NCI-H187 treated with DMSO at 0.1 percent for 48 hours (cell line): ENCODE measurements at places on chromosomes 11 and 22.

DNA sequence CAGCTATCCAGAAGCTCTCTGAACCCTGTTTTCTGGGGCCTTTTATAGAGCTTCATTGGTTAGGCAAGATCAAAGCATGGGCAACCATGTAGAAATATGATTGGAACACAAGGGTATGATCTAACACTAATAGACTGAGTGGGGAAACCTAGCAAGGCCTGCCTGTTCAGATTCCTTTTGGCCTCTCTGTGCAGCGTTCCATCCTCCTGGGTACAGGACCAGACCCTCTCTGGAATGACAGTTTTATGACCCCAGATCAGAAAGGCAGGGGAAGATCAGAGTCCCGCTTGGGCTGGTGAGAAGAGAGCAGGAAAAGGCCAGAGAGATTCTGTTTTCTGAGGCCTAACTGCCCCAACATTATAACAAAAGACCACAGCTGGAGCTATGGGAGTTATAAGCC lies 36.7 kb upstream of the VWA5A start:
- no peak for DNase-seq

- no peak for DNase-seq
Measured at GRCh38 chr22:43008921-43009320, 6.0 kb downstream of the PACSIN2 start.

DNA sequence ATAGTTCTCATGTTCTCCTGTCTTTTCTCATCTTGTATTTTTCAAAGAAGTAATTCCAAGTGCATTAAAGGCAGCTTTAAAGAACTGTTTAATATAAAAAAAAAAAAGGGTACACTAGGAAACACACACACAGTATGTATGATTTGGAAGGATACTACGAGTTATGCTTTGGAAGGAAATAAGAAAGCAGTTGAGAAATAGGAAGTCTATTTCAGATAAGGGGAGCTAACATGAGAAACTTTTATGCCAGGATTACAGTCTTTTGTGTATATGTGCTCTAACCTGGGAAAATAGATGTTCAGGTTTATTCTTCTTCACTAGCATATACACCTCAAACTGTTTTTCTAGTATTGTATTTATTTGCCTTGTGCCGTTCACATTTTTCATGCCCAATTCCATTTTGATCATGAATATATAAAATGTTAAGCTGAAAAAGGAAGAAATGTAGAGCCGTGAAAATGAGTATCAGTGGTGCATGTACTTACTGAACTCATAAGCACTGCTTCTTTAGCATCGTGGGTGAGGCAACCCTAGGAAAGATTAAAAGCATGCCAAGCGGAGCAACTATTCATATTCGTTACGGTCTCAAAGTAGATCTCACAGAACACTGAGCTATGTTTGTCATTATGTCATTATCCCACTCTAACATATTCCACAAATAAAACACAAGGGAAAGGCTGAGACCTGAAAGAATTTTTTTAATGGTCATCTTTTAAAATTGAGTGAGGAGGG lies 59.6 kb downstream of the GUCY1A2 start:
- no peak for DNase-seq

DNA sequence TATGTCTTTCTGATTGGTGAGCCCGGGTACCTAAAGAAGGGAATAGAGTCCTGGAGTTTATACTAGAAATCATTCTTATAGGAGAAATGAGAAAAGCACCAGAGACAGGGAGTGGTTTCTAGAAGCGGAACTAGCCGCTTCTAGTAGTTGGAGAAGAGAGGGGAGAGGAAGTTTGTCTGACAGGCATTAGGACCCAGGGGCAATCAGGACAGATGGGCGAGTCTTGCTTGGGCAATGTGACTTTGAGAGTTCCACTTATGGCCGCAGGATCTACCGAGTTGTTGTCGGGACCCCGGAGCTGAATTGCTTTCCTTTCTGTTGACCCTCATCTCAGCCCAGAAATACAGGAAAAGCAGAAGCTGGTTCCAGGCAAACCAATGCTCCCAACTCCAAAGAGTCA lies 596.8 kb upstream of the CNTN5 start:
- no peak for DNase-seq

DNA sequence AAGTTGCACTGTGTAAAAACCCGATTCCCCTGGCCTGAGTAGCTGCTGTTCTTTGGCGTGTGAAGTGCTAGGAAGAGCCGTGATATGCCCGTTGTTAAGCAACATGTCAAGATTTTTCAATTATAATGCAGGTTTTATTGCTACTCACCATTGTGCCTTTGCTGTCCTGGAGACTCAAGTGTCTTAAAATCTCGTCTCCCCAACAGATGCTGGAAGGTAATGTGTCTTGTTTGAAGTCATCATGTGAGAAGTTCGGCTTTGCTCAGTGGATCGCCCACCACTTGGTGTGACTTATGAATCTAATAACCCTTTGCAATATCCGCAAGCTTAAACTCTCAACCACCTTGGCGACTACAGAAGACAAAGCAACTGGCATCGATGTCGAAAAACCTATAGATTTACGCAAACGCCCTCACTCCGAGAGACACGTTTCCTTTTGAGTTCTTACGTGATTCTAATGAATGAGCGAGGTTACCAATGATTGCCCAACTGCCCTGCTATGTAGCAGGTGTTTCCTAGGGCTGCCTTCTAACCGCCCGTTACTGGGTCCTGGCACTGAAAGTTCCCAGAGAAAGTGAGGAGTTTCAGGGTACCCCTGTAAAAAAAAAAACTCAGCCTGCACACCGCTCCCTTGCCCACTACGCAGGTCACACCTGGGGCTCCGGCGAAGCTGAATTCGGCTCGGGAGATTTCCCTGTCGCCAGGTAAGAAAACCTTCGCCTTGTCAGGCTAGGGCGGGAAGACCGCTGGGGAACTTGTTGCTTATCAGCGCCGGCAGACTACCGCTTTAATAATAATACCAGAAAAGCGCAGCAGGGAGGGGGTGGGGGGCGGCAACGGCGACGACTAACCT lies 21.2 kb upstream of the BDNF start:
- DNase-seq: no peak

GRCh38 chr11:114129142-114129541 lies 69.6 kb downstream of the ZBTB16 start:
- no peak for DNase-seq

GRCh38 chr22:35629406-35630216 lies 12.5 kb upstream of the MB start:
- DNase-seq: no peak

DNA sequence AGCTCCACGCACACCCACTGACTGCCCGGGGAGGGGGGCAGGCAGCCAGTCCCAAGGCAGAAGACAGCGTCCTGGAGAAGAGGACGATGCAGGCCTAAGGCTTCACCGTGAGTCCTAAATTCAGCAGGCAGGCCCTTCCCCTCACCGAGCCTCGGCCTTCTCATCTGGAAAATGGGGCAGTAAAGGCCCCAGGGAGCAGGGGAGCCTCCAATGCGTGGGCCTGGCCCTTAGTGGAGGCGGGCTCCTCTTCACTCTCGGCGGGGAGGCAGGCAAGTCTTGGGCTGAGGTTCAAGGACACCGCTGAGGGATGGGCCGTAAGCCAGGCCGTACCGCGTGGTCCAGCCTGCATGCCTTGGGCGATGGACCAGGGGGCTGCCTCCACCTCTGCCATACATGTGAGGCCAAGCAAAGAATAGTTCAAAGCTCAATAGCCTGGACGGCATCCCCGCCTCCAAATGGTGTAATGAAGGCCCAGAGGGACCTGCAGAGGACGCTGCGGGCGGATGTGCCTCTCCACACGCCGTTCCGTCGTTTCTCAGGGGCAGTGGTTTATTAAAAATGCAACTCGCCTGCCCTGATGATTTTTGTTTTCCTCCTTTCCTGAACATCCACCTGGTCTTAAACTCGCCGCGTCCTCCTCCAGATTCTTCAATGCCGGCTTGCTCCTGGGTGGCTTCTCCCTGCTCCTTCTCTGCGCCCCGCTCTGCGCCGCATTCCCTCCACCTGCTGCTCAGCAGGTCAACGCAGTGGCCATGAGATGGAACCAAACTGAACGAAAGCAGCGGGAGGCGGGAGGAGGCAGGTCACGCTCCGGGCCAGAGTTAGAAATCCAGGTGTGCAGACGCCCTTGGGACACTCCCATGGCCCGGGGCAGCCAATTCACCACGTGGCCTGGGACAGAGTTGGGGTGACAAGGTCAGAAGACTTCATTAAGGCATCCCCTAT lies 627.8 kb downstream of the TBC1D22A start:
- DNase-seq: no peak

DNA sequence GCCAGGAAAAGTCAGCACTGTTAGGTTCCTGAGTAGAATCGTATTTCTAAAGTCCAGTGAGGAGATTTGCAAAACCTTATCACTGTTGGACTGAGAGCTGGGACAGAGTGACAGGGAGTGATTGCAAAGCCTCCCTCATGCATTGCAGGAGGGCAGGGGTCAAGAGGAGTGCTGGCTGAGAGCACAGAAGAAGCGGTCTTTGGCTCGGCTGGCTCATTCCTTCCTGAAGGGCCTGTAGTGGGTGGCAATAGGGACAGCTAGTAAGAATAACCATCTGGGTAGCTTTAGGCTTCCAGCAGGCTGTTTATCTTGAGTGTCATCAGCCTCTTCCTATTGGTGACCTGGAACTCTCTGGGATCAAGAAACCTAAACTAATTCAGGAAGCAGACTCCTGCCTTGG lies 53.4 kb downstream of the CD44 start:
- DNase-seq: no peak

GRCh38 chr11:47021965-47022364 lies 85.4 kb downstream of the CSTPP1 start:
- DNase-seq: no peak

DNA sequence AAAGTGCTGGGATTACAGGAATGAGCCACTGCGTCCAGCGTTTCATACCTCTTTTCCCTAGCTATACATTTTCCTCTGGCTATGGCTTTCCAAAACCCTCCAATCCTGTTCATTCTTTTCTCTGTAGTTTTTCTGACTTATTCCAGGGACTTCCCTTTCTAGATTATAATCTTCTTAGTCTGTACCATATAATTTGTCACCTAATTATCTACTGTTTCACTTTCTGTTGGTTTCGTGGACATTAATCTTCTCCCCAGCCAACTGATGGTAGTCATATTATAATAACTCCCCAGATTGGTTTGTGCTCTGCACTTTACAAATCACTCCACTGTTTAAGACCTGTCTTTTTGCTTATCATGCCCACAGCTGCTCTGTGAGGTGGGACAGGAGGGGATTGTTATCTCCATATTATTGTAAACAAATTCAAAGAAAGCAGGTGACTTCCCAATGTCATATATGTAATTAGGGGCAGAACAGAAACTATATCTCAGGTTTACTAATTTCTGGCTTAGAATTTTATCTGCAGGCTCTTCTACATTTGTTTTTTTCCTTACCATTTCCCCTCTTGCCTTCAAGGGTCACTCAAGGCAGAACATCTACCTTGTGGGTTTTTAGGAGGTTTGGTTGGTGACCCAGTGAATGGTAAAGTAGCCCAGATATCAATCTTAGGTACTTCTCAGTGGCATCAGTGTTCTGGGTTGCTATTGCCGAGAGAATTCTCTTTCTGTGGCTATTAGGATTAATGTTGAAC lies 23.9 kb downstream of the STIM1 start:
- no peak for DNase-seq

DNA sequence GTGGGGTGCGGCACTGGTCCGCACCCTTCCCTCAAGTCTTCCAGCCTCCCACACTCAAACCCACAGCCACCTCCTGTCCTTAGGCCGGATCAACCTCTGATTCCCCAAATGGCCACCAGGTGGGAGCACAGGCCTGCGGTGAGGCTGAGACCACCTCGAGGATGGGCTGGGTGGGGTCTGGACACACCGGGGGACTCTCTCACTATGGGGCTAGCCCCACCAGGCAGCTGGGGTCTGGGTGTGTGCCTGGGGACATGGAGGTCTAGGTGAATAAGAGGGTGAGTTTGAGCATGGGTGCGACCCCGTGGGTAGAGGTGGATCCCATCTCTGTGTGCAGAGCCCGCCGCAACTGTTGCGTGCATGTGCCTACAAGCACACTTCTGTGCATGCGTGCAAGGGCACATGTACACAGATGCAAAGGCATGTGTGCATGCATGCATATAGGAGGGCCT lies 32.6 kb downstream of the MYO18B start:
- DNase-seq: no peak

DNA sequence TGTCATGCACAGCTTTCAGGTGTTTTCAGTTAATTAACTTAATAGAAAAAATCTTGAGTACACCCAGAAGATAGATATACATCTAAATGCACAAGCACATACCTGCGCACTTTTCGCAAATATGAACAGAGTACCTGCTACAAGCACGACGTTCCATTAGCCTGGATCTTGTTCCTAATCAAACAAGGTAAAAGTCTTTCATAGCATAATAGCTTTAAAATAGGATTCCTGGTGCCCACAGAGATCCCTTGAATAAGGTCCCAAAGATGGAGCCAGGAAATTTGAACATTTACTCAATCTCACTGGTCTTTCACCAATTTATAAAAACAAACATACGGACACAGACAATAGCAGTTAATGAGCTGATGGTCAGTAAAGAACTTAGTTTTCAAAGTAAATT lies 689.8 kb upstream of the CHORDC1 start:
- DNase-seq: no peak

DNA sequence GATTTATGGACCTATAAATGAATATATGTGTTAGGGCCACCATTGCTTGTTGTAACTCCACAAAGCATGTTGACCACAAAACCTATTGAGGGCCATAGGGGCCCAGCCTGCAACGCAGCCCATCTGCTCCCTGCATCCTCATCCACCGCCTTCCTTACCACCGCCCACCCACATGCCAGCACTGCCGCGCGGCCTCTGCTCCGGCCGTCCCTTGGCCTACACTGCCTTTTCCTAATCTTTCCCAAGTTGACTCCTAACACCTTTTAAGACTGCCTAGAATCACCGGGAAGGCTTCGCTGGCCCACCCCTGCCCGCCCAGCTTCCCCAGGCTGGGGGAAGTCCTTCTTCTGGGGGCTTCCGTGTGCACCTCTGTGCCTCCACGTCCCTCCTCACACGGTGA lies 55.0 kb downstream of the SNX19 start:
- no peak for DNase-seq

DNA sequence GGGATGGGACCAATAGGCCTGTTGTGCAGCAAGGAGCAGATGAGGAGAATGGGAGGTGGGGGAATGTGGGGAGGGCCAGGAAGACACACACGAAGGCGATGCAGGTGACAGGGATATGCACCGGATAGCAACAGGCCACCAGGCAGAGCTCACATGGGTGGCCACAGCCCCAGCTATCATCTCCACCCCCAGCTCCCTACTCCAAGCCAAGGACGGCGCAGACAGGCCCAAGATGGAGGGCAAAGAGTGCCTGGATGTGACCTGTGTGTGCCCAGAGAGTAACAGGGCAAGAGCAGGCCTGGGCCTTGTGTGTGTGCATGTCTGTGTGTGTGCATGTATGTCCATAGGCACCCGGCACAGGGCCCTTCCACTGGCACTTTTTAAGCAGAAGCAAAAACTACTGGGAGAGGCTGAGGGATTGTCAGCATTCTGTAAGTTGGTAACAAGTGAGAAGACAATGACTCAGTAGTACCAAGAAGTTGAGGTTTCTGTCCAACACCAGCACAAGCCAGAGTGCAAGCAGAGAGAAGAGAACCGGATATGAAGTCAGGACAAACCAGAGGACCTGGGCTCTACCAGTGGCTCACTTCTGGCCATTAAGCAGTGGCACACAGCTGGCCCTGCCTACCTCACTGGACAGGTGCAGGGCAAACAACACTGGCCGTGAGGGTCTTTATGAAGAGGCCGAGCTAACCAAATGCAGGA lies 36.4 kb downstream of the NRXN2 start:
- no peak for DNase-seq

GRCh38 chr11:118202599-118203422 lies 22.0 kb downstream of the JAML start:
- DNase-seq: no peak

- no peak for DNase-seq
Measured at GRCh38 chr11:72139500-72139899, 4.0 kb downstream of the FOLR3 start.
